ENCODE measurements at places on chromosomes 2 and 18.

GRCh38 chr2:23478087-23478932 is 93.3 kb downstream of the KLHL29 start:
- no peak for DNase-seq

DNA sequence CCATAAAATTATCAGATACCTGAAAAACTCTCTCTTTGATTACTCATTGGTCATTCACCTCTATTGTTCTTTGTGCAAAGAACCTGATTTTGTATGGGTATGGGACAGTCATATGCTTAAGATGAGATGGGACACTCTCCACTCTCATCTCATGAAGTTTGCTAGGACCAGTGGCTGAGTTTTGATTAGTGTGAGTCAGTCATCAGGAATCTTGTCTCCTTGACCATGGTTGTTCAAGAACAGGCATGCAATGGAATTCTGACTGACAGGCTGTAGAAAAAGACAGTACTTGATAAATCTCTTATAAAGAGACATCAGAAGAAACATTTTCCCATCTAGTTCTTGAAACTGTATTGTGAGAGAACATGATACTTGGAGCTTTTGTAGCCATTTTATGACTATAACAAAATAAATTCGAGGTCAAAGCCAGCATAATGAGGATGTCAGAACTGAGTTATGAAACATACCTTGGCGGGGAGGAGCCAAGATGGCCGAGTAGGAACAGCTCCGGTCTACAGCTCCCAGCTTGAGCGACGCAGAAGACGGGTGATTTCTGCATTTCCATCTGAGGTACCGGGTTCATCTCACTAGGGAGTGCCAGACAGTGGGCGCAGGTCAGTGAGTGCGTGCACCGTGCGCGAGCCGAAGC is 367.0 kb downstream of the NR4A2 start:
- DNase-seq, result no peak

- DNase-seq, result no peak
Observed at GRCh38 chr2:1487758-1488157, 74.5 kb downstream of the TPO start.

- DNase-seq, result no peak
Observed at GRCh38 chr18:68937029-68937599, 139.2 kb downstream of the CCDC102B start.

- DNase-seq, result no peak
Observed at GRCh38 chr2:180660207-180660606, 320.2 kb upstream of the UBE2E3 start.

- no peak for DNase-seq
Observed at GRCh38 chr18:45559258-45559657, 56.0 kb upstream of the SLC14A2 start.

- DNase-seq, result no peak
Observed at GRCh38 chr2:80519121-80519643, 214.6 kb upstream of the LRRTM1 start.

GRCh38 chr18:66749481-66750035 is 145.7 kb upstream of the CDH19 start:
- DNase-seq, result no peak

GRCh38 chr2:67726416-67726815 is 329.3 kb downstream of the ETAA1 start:
- DNase-seq, result no peak

DNA sequence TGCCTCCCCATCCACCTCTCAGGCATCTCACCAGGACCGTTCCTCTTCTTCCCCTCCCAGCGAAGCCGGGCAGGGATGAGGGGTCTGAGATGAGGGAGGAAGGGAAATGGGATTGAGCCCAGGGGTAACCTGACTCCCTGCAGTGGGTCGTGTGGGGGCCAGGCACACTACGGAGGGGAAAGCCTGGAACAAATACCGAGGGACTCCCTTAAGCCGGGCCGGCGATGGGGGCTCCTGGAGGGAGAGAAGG is 250 bp upstream of the SPEG start:
- no peak for DNase-seq

GRCh38 chr2:207991944-207992343 is 33.4 kb downstream of the PLEKHM3 start:
- no peak for DNase-seq

DNA sequence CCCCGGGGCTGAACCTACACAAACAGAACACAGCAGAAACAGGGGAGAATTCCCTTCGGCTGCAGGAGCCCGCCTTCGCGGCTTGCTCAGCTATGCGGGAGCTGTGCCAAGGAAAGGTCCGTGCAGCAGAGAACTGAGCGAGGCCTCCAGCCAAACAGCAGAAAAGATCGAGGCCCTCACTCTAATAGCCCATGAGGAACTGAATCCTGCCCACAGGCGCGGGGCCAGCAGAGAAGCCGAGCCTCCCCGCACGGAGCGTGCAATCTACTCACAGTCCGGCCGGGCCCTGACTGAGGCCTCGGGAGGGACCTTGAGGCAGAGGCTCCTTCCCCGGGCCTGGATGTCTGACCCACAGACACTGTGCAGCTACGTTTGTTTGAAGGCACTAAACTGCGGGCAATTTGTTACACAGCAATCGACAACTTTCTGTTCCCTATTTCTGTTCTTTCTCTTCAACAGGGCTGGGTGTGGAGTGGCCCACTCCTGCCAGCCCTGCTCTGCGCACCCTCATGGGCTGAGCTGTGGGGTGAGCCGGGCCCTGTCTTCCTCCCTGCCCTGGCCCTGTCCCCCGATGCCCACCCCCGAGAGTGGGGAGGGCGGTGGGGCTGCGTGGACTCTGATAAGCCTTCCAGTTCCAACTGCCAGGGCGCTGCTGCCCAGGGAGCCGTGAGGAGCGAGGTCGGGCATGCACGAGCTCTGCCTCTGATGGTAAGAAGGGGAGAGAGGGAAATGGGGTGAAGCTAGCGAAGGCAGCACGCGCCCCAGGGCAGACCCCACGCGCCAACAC is 13.7 kb downstream of the HES6 start:
- DNase-seq, result no peak

GRCh38 chr2:11377928-11378545 is 33.6 kb upstream of the ROCK2 start:
- DNase-seq, result no peak

DNA sequence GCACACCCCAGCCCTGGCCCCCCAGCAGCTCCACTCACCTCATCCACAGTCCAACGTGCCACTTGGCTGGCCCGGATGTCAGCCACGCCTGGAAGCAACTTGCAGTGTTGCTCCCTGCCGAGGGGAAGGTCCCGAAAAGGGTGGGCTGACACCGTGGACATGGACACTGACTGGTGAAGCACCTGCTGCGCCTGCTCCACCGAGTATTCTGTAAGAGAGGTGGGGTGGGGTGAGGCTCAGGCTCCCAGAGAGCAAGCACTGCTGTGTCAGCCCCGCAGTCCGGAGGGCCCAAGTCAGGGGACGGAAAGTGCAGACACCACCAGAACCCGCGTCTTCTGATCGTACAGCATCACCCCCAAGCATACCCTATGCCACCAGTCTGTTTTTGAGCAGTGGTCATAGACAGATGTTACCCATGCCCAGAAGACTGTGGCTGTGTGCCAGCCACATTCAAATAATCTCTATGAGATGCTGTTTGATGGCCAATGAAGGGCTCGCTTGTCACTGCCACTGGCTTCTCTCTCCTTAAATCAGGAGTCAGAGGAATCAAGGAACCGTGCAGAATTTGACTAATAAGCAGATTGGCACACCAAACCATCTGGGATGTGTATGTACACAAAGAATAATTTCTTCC is 74.2 kb upstream of the TMEM200C start:
- DNase-seq, result no peak

DNA sequence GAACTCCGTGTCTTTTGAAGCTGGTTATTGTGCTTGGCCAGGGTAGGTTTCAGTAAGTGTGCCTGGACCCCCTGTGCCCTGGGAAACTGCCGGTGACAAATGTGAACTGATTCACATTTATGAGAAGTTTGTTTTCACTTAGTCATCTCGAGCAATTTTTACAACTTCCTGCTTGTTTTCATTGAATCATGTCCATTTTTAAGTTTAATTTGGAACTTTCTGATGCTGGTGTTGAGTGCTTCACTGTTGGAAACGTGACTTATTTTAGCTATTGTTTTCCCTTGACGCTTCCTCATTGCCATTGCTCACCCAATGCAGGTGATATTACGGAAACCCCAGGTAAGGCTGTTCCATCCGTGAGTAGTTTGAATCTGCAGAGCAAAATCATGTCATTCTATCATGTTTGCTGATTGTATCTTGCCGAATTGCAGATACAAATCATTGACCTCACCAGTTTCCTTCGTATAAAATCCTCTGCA is 97.2 kb downstream of the RTN4 start:
- DNase-seq, result no peak

GRCh38 chr18:59268127-59268720 is 5.0 kb downstream of the RAX start:
- no peak for DNase-seq

DNA sequence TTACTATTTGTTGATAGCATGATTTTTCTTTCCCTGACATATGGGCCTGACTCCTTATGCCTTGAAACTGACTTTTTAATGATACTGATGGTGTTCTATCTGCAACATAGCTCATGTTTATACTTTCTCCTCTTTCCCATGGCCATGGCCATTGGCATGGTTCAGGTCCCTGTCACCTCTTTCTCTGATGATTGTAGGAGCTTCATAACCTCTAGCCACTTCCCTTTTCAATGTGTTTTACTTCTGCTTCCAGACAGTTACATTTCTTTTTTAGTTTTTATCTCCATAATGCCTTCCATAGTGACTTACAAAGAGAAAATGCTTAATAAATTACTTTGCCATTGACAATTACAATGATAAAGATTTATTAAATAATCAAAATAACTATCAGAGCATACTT is 177.9 kb upstream of the SETBP1 start:
- no peak for DNase-seq

DNA sequence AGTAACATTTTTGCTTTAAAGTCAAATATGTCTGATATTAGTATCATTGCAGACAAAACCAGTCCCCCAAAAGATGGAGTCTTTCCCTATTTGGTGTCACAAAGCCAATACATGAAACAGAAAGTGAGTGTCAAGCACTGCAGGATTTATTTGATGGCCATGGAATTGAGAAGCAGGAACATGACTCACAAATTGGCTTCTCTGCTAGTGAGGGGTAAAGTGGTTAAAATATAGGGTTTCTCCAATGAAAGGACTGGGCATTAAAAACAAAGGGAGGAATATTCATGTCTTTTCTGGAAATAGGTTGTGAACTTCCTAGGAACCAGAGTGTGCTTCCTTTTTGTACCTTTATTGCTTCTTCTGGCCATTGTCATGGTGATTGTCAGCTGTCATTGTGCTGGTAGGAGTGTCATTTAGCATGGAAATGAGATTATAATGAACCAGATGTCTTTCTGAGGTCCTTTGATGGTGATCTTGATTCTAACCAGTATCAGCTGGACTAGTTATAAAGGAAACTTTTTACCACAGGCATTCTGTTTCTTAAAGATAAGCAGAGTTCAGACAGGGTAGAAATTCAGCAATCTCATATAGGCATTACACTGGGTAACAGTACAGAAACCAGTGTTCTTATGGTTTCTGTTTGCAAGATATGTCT is 4.1 kb downstream of the REG1B start:
- DNase-seq, result no peak

GRCh38 chr2:45026924-45027450 is 17.7 kb upstream of the SIX2 start:
- no peak for DNase-seq

GRCh38 chr2:239180526-239181073 is 220.2 kb downstream of the HDAC4 start:
- DNase-seq, result no peak

DNA sequence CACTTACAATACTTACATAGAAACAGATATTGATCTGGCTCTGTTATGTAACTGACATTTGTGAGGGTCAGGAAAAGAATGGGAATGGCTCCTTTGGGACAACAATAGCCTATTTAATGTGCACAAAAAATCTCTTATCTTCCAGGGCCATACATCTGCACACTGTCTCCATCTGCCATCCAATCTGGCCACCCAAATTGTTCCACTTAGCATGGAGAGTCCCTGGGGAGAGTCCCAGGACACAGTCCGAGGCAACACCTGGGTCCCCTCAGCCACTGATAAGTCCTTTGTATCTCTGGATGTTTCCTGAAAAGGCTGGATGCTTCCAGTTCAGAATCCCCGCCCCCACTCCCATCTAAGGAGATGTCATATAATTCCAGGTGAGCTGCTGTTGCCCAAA is 274.2 kb upstream of the NCKAP5 start:
- DNase-seq, result no peak

GRCh38 chr2:126518196-126518595 is 137.8 kb upstream of the GYPC start:
- DNase-seq, result no peak

DNA sequence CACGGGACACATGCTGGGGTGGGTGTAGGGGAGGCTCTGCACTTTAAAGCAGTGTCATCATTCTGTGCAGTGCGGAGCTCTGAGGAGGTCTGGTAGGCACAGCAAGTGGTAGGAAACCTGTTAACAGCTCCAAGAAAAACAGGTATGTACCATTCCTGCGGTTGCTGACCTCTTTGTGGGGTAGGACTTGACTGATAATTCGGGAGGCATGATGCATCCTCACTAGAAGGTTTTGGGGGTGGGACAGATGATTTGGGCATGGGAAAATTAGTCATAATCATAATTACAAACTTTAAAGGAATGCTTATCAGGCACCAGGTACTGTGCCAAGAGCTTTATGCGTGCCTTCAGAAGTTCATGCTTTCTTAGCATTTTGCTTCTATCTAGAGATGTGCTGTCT is 9.7 kb downstream of the DOK1 start:
- DNase-seq, result no peak

GRCh38 chr2:104866883-104867812 is 13.2 kb downstream of the POU3F3 start:
- no peak for DNase-seq

- DNase-seq, result no peak
Observed at GRCh38 chr2:84830095-84830494, 50.8 kb downstream of the TRABD2A start.

DNA sequence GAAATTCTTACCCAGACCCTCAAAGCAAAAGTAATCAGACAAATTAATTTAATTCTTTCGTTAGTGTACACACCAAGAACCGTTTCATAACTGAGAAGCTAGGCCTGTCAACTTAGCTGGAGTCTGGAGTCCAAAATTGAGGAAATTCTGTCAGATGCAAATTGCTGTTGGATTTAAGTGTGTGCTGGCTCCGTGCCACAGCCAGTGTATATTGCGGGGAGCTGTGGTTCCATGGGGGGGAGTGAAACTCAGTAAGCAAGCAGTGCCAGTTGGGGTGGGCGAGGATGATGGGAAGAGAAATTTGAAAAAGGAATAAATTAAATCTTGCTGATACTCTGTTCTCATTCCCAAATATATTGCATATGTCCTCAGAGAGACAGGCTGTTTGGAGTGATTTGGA is 4.0 kb downstream of the ARPC2 start:
- DNase-seq, result no peak

GRCh38 chr2:190571686-190572085 is 37.2 kb upstream of the NEMP2 start:
- no peak for DNase-seq

GRCh38 chr18:70523792-70524182 is 234.9 kb downstream of the SOCS6 start:
- no peak for DNase-seq

DNA sequence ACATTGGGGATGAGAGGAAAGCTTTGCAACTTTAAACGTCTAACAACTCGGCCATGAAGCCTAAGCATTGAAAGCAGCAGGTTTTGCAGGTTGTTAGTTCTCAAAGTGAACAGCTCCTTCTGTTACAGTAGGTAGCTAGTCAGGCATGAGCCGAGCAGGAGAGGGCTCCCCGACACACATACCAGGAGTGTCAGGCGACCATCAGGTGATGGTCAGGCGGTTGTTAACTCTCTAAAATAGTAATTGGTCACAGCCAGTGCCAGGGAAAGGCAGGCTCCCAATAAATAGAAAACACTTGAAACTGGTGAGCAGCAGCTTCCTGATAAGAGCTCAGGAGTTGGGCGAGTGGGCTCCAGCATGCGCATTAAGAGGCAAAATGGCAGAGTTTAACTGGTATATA is 53.5 kb upstream of the DAPL1 start:
- DNase-seq, result no peak

- DNase-seq, result no peak
Observed at GRCh38 chr2:68214381-68214780, 38.0 kb downstream of the PPP3R1 start.

Measured in stimulated activated CD4-positive, alpha-beta T cell treated with anti-CD3 and anti-CD28 coated beads, Interleukin-15, amount 100 ng/mL, for 1 hour (primary cell).